CD4-positive, alpha-beta T cell treated with Interleukin-15 for 4 hours (primary cell): ENCODE measurements at places on chromosomes 12 and 14.
A peak's percentile ranks its signal among the peaks of the same experiment; 100 is the strongest.

- no peak for DNase-seq
Measured at GRCh38 chr14:50222055-50222613, 9.2 kb downstream of the SOS2 start.

GRCh38 chr12:69833696-69834095, 8.7 kb downstream of the MYRFL start:
- no peak for DNase-seq

- DNase-seq = no peak
Measured at GRCh38 chr12:27064397-27065342, 17.7 kb downstream of the C12orf71 start.

GRCh38 chr12:38998887-38999482, 93.6 kb upstream of the CPNE8 start:
- DNase-seq = no peak

GRCh38 chr12:131365821-131366260, 345.0 kb upstream of the SFSWAP start:
- no peak for DNase-seq

GRCh38 chr14:61695695-61696527, 598 bp downstream of the HIF1A start:
- peak; percentile 22 for DNase-seq

GRCh38 chr12:6703631-6704030, 3.0 kb upstream of the PIANP start:
- DNase-seq = no peak

- no peak for DNase-seq
Measured at GRCh38 chr14:25574628-25575325, 524.8 kb upstream of the STXBP6 start.

GRCh38 chr12:47085815-47086252, 6.1 kb upstream of the AMIGO2 start:
- DNase-seq = peak; percentile 69

GRCh38 chr14:21995332-21995731, 321.7 kb upstream of the OR4E1 start:
- no peak for DNase-seq

- DNase-seq = no peak
Measured at GRCh38 chr12:72366255-72366654, 94.1 kb downstream of the TRHDE start.

- DNase-seq = no peak
Measured at GRCh38 chr12:68425998-68426397, 93.8 kb upstream of the MDM1 start.

DNA sequence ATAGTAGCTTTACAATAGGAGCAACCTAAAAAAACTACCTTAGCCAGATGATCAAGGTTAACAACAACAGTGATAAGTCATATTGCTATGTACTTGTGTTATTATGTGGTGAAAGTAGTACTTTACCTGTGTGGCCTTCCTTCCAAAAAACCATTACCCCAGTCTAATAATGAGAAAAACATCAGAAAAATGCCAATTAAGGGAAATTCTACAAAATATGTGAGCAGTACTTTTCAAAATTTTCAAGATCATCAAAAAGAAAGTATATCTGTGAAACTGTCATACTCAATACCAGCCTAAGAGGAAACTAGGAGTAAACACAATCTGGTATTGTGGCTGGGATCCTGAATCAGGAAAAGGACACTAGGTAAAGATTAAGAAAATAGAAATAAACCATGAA, 165.3 kb upstream of the PKP2 start:
- no peak for DNase-seq

GRCh38 chr14:61749867-61750266, 12.4 kb upstream of the SNAPC1 start:
- no peak for DNase-seq

GRCh38 chr14:33029511-33029910, 90.8 kb downstream of the NPAS3 start:
- no peak for DNase-seq

DNA sequence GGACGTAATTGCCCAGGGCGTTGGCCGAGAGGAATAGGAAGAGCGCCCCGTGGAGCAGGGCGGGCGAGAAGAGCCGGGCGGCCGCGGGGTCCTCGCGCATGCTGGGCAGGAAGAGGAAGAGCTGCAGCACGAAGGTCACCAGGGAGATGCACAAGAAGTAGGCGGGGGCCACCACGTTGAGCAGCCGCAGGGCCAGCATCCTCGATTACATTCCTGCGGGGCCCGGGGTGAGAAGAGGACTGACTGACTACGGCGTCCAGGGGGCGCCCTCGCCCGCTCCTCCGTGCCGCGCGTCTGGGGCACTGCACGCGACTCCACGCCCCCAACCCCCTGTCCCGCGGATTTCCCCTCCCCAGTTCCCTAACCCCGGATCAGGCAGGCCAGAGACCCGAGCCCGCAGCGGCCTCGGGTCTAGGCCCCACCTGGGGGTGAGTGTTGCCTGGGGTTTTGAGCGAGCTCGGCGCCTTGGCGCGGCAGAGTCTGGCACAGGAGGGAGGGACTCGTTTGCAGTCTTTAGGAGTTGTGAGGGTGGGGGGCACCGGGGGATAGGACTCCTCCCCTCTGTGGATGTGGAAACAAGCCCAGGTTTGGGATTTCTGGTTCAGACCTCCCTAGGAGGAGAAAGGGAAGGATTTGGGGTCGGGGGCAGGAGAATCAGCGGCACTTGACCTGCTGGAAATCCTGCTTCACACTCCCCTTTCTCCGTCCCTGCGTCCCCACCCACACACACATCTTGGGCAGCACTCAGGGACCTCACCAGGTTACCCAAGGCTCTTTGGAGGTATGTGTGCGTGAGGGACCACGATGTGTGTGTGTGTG, 1.8 kb downstream of the ZDHHC22 start:
- DNase-seq = no peak

- no peak for DNase-seq
Measured at GRCh38 chr12:113475451-113476175, 3.9 kb upstream of the LHX5 start.

- peak; percentile 52 for DNase-seq
Measured at GRCh38 chr12:57632958-57633840, at the start of gene B4GALNT1. B4GALNT1 (minus strand) TSS chr12:57633201; CDS start chr12:57632132, 1,069 bp downstream.

GRCh38 chr14:95549656-95550585, 15.1 kb downstream of the GLRX5 start:
- no peak for DNase-seq

DNA sequence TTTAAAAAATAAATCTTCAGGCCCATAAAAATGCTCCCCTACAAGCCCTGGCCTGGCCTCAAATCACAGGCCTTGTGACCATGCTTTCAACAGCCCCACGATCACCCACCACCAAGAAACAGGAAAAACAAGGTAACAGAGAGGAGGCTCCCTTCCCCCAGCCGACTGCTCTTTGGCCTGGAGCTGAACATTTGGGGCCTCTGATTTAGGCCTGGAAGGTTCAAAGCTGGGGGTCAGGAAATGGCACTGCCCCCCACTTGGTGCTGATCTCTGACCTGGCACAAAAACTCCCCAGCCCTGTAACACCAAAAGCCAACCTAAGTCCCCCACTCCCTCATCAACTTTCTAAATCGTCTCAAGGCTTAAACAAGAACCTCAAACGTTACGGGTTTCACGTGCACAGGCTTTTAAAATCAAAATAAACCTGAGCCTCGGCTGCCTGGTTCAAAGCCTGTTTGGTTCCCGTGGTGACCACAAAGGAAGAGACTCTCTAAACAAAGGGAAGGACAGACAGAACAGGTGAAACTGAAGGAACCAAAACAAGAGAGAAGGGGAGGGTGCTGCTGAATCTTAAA, 9.0 kb downstream of the ACTN1 start:
- DNase-seq = peak; percentile 56

- DNase-seq = no peak
Measured at GRCh38 chr12:131573631-131574394, 137.1 kb upstream of the SFSWAP start.

GRCh38 chr12:7496451-7496850, 7.1 kb downstream of the CD163 start:
- DNase-seq = no peak

DNA sequence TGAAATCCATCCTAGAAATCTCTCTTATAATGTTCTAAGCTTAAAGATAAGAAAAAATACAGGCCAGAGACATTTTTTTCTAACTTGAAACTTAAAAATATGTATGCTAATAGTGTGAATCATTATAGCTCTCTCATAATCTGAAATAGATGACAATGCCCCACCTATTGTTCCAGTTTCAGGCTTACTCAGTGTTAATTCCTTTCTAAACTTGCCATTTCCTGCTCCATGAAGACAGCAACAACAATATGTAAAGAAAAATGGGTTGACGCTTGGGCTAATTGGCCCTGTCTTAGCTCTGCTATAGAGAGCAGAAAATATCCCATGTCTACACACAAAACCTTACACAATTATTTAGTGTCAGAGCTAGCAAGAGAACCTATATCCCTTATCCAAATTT, 37.1 kb downstream of the LMO3 start:
- DNase-seq = no peak

DNA sequence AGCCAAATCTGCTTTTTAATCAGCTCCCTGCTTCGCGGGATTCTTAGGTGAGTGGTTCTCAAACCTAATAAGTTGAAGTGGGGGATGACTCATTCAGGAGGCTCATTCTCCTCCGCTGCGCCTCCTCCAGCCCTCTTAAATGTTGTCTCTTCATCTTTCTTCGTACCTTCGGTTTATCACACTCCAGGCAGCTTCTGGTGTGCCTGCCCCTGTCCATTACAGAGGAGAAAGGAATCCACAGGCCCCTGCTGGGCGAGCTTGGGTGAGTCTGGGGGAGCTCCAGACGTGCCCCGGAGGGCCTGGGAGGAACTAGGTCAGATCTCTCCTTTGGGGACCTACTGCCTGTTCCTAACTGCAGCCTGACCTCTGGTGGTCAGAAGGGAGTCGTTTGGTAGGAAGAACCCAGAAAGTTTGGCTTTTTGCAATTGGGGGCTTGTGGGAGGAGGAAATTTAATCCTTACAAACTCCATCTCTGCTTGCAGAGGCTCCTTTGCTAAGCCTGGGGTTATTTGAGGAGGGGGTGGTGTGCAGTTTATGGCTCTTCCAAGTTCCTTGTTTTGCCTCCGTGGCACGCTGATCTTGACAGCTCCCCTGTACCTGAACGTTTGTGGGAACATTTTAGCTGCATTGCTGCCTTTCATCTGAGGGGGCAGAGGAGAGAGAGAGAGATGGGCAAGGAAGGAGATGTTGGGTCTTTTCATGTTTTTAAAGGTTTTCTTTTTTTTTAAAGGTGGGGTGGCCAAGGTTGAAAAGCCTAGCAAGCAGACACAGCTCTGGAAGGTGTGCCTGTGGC, 84.1 kb upstream of the GNG2 start:
- peak; percentile 13 for DNase-seq

GRCh38 chr12:52004042-52004648, 2.6 kb upstream of the TAMALIN start:
- no peak for DNase-seq

DNA sequence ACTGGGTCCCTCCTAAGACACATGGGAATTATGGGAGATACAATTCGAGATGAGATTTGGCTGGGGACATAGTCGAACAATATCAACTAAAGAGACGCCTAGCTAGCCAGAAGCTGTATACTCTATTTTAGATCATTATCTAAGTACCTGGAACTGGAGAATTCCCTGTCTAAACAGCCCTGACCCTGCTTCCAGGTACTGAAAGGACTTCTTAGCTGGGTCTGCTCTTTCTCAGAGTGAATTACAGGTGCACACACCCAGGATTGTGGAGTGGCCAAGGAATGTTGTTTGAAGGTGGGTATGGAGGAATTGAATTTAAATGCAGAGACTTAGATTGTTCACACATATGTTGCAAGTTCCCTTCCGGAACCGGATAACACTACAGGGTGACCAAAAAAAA, 733.0 kb downstream of the RPS29 start:
- no peak for DNase-seq

DNA sequence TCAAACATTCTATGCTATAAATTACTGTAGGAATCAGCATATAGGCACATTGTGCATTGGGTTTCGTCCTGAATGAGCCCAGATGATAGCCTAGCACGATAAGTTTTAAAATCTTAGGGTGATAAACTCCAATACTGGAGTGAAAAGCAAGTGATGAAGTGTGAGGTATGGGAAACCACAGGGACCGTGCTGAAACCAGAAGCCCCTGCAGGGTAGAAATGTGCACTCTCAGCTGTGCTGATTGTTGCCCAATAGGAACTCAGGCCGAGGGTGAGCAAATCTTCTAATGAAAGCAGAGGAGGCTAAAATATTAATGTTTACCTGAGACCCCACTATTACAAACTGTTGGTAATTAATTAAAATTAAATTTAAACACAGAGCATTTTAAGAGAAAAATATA, 1486.6 kb downstream of the AACS start:
- DNase-seq = no peak

DNA sequence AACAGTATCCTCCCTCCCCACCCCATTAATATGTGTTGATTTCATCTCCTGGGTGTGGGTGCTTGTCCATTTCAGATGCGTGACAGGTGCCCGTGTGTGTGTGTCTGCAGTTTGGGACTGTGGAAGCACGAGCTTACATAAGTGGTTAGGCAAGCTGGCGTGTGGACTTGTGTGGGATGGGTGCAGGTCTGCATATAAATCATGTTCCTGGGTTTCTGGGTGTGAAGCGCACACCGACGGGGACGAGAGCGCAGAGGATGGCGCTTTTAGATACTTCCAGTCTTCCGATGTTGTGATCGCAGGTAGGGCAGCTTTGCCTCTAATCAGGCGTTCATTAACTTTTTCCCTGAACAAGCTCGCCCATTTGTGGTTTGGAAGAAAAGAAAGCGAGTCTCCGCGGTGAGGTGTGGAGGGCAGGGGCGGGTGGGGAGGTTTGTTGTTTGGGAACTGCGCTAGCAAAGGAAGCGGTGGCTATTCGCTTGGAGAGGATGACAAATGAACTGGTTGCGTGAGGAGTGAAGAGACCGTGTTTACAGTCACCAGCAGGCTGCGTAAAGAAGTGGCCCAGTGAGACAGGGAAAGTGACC, 865 bp downstream of the RGS6 start:
- no peak for DNase-seq

- no peak for DNase-seq
Measured at GRCh38 chr12:70002097-70002911, 177.3 kb downstream of the MYRFL start.

DNA sequence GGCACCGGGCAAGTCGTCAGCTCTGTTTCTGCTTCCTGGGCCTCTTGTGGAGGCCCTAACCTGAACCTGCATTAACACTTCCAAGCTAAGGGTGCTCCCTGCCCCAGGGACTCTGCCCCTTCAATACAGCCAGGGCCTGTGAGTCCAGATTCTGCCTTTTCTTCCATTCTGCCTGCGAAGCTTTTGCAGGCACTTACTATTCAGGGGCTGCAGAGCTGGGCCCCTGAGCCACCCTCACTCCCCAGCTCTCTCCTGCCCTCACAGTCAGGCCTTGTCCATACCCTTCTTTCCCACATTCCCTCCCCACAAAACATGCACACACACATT, 101.1 kb downstream of the ZFP36L1 start:
- no peak for DNase-seq
